ENCODE measurements at places on chromosomes 3 and 15.

DNA sequence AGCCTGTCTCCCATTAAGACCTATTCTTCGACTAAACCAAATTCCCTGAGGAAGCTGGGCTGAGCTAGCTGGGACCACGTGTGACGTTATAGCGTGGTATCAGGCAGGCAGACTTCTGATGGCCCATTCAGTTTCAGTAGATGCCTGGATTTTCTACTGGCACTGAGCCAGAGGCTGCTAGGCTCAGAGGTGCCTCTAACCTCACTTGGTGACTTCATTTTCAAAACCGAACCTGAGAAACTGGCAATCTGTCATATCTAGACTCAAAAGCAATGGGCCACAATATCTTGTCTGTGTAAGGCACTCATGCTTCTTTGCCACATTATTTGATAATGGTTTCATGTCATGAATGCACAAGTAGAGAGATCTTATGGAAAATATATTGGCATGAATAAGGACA, 352.1 kb upstream of the AZI2 start:
- no peak for DNase-seq

DNA sequence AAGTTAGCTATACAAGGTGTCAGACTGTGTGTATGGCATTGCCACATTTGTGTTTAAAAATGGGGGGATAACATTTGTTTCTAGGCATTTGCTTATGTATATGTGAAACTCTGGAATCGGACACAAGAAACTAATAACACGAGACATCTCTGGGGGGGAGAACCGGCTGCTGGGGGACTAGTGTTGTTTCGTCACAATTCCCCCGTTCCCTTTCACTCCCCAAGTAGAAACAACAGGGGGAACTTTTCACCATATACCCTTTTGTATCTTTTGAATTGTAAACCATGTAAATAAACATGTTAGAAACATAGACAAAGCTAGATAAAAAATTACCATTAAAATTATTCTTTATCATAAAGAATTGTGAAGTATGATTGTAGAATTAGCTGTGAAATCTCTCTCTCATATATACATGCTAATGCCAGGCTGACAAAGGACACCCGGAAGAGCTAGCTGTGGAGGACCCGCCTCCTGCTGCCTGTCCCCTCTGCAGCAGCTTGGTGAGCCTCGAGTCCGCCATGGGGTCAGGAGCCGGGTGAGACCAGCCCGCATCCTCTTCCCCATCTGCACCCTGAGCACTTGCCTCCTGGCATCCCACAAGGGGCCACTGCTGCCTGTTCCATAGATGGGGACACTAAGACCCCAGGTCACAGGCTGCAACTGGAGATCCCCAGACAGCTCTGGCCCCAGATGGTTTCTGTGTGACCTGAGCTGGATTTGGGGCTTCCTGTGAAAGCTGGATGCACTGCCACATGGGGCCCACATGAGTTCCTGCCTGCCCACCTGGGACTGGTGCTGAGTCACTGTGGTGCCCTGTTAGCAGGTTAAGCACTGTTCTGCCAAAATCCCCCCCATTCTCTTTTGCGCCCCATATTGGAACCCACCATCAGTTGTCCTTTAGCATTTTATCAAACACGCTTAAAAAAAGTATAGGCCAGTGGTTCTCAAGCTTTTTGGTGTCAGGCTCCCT, 91.6 kb downstream of the IQSEC1 start:
- DNase-seq: no peak

DNA sequence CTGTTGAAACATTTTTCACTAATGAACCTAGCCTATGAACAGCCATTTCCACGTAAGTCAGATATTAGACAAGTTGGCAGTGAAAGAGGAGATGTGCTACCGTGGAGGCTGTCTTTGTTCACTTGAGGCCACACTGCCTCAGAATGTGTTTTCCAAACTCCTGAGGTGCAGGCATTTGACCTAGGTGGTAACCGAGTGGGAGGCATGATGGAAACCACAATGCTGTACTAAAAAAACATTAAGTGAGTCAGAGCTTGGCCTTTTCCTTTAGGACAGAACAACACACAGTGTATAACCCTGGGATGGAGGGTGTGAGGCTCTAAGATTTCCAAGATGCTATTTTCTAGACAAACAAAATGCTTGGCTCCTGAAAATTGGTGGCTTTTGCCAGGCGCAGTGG, 406.3 kb downstream of the SOX2 start:
- no peak for DNase-seq

DNA sequence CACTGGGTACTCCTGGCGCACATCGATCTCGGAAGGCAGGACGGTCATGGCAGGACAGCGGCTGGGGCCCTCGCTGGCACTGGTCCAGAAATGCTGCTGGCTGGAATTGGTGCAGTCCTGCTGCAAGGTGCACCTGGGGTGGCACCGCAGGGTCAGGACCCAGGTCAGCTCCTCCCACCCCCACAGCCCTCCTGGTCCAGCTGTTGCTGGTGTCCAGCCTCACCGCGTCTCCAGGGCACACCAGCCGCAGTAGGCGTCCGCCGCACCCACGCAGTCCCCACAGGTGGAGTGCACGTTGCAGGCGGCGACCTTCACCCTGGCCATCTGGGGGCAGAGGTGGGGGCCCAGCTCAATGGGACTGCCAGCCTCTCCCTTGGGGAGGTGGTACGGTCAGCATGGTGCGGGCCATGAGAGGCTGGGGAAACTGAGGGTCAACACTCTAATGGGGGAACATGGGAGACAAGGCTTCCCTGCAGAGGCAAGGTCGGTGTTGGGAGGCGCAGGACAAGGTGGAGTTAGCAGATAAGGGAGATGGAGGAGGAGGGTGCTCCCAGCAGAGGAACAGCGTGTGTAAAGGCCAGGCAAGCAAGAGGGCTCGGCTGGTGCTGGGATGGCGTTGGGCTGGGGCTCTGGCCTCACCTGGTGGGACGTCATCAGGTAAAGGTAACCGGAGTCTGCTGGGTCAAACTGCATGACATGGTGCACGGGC, 20.4 kb downstream of the PLXND1 start:
- DNase-seq: no peak

DNA sequence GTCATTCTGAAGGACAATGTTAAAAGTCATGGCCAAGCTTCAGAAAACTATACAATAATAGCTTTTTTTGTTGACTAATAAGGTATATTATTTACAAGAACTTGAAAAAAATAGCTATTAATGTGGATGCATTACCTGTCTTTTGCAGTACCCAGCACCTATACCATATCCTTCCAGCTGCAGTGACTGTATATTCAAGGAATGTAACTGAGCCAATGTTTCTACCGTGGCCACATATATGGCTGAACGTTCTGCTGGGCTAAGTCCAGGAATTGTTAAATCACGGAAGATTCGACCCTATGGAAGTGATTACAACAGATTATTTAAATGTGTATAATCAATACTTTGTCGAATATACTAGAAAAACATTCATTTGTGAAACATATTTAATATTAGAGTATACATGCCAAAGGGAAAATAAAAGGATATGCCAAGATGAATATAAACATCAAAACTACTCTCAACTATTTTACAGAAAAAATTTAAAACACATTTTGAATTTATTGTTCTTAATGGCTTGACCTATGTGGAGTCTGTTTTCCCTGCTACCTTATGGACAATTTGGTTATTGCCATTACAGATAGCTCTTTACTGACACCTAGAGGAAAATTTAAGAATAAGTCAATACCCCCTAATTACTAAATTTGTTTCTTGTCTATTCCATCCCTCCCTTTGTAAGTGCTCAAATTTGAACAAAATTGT, 17.6 kb downstream of the ACAD11 start:
- no peak for DNase-seq

- DNase-seq: no peak
Measured at GRCh38 chr15:90592131-90592881, 62.6 kb downstream of the CRTC3 start.

Measured in suppressor macrophage (primary cell).